Frontal cortex (tissue), 4 donors: ENCODE measurements at places on chromosomes 7 and 10. TPM values are rescaled to one million over a fixed set of nuclear protein-coding genes. Genes with fewer than 3 reads are reported as not detected.

The CYP2C19 gene
- 0.41 TPM for total RNA-seq

The TMEM176A gene
- 1.2 TPM for total RNA-seq

The RET gene
- 1.6 TPM for total RNA-seq

The OPN4 gene
- not detected for total RNA-seq

The PROSER2 gene
- 0.41 TPM for total RNA-seq

The TNPO3 gene
- 101 TPM for total RNA-seq

The NEUROG3 gene
- not detected for total RNA-seq

The TDRD1 gene
- total RNA-seq: 0.41 TPM

The LIPK gene
- total RNA-seq: not detected

The OSBPL3 gene
- total RNA-seq: 4.5 TPM

The EVX1 gene
- total RNA-seq: not detected

The MYO3A gene
- total RNA-seq: 4.1 TPM

The CLCN1 gene
- total RNA-seq: under 0.01 TPM

The AKR1C1 gene
- total RNA-seq: 30.2 TPM

The SORBS1 gene
- total RNA-seq: 90.5 TPM
